ENCODE measurements at places on chromosomes 13 and 19. TPM values are rescaled to one million over a fixed set of nuclear protein-coding genes. Genes with fewer than 3 reads are reported as not detected.

Gene MBD3L3
- total RNA-seq, result not detected

Gene ZSCAN4
- total RNA-seq, result not detected

Gene LILRB5
- total RNA-seq, result 12.0 TPM

Gene ZNF329
- total RNA-seq, result 6.9 TPM

All from right atrium auricular region (tissue), 2 donors.